ENCODE measurements at places on chromosomes 12 and 14.

- DNase-seq = no peak
Observed at GRCh38 chr14:99380991-99381687, 99.5 kb downstream of the SETD3 start.

DNA sequence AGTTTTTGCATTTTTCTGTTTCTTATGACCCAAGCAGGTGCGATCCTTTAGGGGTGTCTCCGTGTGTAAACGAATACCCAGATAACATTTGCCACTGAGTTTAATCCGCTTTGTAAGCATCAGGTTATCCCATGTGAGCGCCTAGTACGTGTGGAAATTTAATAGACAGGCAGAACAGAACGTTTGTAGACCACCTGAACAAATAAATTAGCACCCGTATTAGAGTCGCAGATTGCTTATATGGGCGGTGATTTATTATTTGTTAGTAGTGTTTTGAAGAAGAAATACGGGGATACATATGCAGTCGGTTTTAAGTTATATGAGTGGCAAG lies 325 bp downstream of the C12orf60 start:
- no peak for DNase-seq

- no peak for DNase-seq
Observed at GRCh38 chr14:64491637-64492036, 12.0 kb downstream of the ZBTB25 start.

GRCh38 chr12:108948367-108948766 lies 68.5 kb downstream of the DAO start:
- DNase-seq = no peak

DNA sequence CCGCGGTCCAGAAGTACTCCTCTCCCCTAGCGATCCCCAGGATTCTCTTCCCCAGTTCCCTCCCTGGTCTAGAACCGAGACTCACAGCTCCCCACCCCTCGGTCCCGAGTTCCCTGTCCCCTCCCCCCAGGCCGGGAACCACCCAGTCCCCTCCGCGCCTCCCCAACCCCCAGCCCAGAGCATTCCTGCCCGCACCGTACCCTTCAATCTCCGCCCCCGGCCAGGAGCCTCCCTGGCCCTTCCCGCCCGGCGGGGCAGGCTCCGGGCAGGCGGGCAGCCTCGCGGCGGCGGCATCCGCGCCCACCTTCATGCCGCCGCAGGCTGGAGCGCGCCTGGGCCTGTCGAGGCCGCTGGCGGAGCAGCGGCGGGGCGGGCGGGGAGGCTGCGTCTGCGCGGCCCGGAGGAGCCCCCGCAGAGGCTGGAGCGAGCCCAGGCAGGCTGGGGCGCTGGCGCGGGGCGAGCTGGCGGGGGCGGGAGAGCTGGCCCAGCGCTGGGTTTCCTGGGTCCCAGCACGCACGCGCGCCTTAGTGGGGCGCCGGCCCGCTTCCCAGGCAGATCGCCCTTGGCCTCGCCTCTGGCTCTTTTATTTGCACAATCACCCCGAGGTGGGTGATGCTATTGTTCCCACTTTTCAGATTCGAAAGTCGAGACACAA lies 22.2 kb upstream of the GPR132 start:
- DNase-seq = no peak

DNA sequence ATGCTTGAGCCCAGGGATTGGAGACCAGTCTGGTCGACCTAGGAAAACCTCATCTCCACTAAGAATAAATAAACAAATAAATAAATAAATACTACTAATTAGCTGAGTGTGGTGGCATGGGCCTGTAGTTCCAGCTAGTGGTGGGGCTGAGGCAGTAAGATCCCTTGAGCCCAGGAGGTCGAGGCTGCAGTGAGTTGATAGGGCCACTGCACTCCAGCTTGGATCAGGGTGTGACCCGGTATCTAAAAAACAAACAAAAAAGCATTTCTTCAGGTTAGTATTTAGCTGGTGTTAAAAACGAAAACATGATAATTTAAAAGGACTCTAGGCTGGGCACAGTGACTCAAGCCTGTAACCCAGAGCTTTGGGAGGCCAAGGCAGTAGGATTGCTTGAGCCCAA lies 1.2 kb upstream of the FGD4 start:
- no peak for DNase-seq

- no peak for DNase-seq
Observed at GRCh38 chr12:104371043-104371870, 67.7 kb downstream of the EID3 start.

DNA sequence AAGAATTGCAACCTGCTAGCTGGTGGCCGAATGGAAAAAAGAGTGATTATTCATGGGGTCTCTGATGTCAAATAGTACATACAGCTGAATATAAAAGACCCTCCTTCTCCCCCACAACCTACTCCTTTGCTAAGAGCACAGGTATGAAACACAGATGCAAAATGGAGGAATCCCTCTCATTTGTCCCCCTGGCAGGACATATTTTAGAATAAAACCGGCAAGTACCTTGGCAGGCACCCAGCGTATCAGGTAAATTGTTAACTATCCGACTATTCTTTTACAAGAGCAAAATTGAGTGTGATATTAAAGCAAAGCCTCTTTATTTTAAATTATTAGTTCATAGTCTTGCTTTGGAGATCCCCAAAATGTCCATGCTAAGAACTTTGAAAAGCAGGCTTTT lies 73.7 kb upstream of the USP44 start:
- DNase-seq = no peak

DNA sequence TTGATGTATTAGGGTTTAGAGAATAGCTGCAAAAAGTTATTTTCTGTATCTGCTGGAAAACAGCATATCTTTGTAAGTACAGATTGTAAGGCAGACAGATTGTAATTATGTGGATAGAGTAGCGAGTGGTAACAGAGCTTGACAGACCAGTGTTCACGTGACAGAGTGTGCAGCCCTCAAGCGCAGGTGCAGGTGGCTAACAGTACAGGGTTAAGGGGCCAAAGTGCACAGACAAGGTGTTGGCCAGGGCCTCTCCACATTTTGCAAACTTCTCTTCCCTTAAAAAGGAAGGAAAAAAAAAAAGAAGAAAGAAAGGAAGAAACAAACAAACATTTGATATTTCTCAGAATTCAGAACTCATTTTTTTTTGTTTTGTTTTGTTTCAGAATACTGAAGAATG lies 25.2 kb upstream of the KLHL42 start:
- no peak for DNase-seq

GRCh38 chr12:51922762-51923505 lies 15.6 kb downstream of the ACVRL1 start:
- no peak for DNase-seq

DNA sequence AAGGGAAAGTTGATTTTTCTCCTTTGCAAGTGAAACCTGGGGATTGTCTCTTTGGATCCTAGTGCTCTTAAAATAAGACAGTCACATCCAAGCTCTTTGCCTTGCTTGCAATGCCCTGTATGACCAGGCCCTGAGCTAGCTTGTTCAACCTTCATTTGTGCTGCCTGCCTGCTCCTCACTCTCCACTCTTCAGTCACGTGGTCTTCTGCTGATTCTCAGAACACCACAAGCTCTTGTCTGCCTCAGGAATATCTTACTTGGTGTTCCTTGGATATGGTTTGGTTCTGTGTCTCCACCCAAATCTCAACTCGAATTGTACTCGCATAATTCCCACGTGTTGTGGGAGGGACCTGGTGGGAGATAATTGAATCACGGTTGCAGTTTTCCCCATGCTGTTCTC lies 318.7 kb downstream of the RMST start:
- no peak for DNase-seq

DNA sequence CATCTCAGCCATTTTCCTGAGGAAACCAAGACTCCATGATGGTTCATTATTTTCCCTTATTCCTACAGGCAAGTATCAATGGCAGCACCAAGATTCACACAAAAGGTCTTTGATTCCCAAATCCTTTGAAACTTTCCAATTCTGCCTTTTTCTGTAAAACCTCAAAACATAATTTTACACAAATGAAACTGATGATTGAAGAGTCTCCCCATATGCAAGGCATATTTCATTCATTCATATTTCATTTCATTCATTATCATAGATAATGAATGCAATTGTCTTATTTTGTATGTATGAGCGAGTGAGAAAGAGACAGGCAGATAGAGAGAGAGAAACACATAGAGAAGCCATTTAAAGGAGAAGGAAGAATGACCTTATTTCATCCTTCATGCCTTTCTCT lies 172.8 kb downstream of the BTG1 start:
- DNase-seq = no peak

- no peak for DNase-seq
Observed at GRCh38 chr12:67618303-67618702, 30.2 kb upstream of the DYRK2 start.

DNA sequence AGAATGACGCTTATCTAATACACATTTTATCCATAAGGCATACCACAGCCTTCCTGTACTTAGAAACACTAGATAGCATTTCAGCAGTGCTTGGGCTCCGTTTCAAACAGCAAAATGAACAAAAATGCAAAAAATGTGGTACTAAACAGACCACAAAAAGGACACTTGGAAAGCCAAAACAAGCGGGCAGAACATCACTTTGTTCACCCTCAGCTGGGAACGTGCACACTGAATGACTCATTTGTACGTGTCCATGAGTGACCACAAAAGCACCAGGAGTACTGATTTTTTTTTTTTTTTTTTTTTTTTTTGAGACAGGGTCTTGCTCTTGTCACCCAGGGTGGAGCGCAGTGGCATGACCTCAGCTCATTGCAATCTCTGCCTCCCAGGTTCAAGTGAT lies 8.9 kb upstream of the FOXN3 start:
- no peak for DNase-seq

DNA sequence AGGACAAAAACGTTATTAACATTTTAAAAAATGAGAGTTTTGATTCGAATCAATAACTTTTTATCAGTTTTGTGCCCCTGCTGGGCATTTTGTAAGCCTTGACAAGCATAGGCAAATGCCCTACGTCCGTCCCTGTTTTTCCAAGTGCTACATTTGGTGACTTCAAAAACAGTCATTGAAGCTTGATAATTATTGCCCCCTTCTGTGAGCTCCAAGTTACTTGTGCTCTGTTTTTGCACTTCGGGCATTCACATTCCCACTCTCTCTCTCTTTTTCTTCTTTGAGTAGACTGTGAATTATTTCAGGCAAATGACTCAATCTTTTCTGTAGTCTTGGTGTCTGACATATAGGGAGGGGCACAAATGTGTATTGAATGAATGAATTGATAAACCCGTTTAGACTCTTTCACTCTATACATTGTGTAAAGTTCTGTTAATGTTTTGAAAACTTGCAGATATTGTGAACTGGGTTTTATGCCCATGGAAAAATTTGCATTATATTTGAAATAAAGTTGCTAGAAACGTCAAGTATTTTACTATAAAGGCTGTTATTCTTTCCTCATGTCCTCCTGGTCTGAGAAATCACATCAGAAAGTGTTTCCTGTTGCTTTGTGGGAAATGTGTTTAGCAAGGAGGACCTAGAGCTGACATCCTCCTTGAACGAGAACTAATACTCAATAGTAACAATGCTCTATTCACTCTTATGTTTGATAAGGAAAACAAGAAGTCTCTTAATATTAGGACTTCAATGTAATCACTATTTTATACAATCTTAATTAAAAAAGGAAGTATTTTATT lies 1.4 kb downstream of the APAF1 start:
- DNase-seq = no peak

GRCh38 chr12:21771311-21771710 lies 3.2 kb downstream of the KCNJ8 start:
- no peak for DNase-seq

- DNase-seq = no peak
Observed at GRCh38 chr12:111826316-111826715, 15.7 kb upstream of the MAPKAPK5 start.

DNA sequence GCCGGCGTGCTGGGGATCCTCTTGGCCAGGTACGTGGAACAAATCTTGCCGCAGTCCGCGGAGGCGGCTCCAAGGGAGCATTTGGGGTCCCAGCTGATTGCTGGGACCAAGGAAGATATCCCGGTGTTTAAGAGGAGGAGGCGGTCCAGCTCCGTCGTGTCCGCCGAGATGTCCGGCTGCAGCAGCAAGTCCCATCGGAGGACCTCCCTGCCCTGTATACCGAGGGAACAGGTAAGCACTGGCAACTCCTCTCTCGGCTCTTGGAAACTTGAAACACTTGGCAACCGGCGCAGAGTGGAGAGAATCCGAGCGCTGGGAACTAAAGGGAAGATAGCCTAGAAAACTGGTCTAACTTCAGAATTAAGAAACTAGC lies 1.7 kb downstream of the PDE3A start:
- no peak for DNase-seq

DNA sequence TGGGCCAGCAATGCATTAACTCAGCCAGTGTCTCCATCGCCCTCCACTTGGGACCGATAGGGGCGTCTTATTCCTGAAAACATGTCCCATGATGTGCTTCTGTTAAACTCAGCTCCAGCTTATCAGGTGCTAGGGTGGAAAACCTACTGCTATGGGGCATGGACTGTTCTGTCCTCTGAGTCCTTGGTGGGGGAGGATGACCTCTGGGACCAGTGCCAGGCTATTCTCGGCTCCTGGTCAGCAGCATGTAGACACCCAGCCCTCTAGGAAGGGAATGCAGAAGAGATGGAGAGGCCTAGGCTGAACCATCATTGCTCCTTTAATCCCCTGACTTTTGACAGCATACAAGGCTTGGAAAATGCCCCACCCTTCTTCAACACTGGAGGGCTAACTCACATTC lies 486.2 kb downstream of the MED13L start:
- no peak for DNase-seq

GRCh38 chr12:75432924-75433323 lies 42.0 kb downstream of the GLIPR1L2 start:
- DNase-seq = no peak

GRCh38 chr12:64566831-64567517 lies 43.3 kb upstream of the RASSF3 start:
- DNase-seq = no peak

- DNase-seq = no peak
Observed at GRCh38 chr14:39641224-39641623, 209.0 kb upstream of the FBXO33 start.

DNA sequence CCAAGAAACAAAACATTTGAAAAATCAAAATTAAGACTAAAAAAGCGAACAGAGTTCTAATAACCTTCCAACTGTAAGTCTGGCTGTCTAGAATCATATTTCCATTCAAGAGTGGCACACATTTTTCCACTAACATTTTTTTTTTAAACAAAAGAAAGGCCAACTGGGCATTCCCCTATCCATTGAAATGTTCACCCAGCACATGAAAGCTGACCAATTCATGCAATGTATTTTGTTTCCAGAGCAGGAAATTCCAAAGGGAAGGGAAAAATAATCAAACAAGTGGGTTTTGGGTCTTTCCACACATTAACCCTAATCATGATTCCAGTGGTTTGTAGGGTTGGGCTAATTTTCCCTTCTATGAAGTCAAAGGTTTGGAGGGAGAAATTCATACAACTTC lies 206.5 kb downstream of the CALM1 start:
- DNase-seq = no peak
